ENCODE measurements at places on chromosomes 16 and 17.
A peak's percentile ranks its signal among the peaks of the same experiment; 100 is the strongest.

DNA sequence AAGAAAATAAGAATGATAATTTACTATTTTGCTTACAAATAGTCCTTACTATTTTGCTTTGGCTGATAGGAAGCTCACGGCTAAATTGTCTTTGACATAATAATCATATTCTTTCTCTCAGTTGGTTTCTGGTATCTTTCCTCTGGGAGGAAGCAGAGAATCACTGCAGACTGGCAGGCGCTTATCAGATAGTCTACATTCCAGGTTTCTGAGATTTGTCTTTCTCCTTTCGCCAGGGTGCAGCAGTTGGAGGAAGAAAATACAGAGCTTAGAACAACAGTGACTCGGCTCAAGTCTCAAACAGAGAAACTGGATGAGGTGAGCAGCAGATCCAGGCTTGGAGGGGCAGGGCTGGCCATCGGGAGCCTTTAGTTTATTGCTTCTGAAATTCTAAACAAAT, 136.1 kb downstream of the RAB11FIP4 start:
- DNase-seq: no peak

- DNase-seq: no peak
Observed at GRCh38 chr16:72947379-72948237, 100.3 kb downstream of the ZFHX3 start.

DNA sequence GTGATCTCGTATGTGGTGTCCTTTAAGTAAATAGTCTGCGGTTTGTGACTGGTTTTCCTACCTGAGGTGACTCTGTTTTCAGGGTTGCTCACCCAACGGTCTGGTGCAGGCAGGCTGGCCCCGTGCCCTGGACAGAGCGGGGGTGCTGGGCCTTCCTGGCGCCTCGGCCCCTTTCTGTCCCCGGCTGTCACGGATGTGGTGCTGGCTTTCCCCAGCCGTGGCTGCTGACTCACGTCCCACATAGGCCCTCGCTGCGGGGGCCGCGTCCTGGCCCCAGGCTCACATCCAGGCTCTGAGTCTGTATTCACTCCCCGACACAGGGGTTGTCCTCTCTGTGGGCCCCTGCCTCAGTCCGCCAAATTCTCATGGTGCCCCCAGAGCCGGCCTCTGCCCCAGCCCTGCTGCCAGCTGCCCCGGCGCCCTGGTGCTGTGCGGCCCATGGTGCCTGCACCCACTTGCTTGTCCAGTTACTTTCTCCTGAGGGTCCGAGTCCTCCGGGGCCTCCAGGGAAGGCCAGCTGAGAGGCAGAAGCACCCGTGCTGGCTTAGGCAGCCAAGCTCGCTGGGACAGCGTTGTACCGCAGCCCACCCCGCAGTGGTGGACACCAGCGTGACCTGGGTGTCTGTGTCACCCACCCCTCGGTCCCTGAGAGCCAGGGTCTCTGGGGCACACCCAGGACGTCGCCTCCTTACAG, 5.9 kb downstream of the CHMP6 start:
- DNase-seq: no peak

DNA sequence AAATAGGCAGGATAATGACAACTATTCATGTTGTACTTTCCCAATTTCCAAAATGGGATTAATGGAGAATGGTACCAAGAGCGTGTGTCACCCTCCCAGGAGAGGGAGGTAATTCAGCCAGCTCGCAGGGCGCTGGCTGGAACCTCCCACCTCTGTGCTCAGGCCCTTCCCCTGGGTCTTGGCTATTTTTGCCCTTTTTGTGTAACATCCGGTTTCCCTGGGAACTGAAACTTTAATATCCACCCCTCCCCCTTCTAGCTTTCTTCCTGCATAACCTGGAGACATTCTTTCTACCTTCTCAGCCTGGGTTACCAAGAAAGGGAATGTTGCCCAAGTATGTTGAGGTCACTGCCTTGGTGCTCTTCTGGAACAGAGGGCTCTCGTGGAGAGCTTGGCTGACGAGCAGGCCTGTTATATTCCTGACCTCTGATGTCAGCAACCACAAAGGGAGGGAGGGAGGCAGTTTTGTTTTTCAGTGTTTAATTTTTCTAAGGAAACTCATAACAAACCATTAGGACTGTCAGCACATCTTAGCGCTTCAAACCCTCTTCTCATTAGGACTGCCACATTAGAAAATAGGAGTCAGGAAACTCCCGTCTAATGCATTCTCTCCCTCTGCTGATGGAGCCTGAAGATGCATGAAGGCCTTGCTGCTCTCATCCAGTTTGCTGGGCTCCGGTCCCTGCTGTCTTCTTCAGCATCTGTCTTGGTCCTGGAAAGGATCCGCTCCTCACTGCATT, 25.6 kb downstream of the ITGB3 start:
- no peak for DNase-seq

DNA sequence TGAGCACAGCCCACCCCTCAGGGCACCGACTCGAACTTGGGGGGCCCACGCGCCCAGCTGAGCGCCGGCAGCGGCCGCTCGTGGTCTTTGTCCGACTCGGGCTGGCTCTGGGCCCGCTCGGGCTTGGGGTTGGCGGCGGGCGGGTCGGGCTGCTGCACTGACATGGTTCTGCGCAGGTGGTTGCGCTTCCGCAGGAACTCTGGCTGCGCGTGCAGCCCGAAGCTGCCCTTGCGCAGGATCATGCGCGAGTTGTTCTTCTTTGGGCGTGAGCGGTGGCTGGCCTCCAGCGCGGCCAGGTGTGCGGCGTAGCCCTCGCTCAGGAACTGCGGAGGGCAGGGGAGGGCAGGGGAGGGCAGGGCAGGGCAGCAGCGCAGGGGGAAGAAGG, 11.1 kb downstream of the PIMREG start:
- peak; percentile 56 for DNase-seq

GRCh38 chr17:71726341-71726740, 394.5 kb upstream of the SOX9 start:
- DNase-seq: no peak

Data from CD4-positive, alpha-beta T cell treated with Interleukin-10 for 1 hour (primary cell).